ENCODE measurements at places on chromosomes 1 and 21. TPM values are rescaled to one million over a fixed set of nuclear protein-coding genes. Genes with fewer than 3 reads are reported as not detected.

DNA sequence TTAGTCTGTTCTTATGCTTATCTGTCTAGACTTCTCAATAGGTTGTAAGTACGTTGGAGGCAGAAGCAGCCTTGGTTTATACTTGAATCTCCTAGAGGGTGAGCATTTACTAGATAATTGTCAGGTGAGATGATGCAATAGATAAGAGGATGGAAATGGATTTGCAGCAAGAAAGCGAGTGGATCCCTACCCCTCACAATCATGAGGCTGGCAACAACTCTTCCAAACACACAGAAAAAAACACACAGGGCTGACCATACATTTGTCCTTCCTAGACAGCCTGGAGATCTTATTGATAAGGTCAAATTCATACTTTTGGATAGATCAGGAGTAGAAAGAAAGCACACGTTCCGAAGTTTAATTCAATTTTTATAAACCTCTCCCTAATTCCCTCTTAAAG, 481.4 kb upstream of the CAMK1G start:
- no peaks in the 10 kb centered on the region for H3K4me1 ChIP-seq
- H3K36me3 ChIP-seq: no peaks in the 10 kb centered on the region
- no peaks in the 10 kb centered on the region for H3K27me3 ChIP-seq
- H3K27ac ChIP-seq: no peak overlapping the region
- no peak overlapping the region for H3K4me3 ChIP-seq
- DNase-seq: no peak

- H3K27me3 ChIP-seq: no peaks in the 10 kb centered on the region
- H3K27ac ChIP-seq: no peak overlapping the region
- no peaks in the 10 kb centered on the region for H3K36me3 ChIP-seq
- DNase-seq: no peak
Measured at GRCh38 chr1:65208563-65208973, 60.6 kb downstream of the AK4 start.

- H3K4me3 ChIP-seq: no peak overlapping the region
- no peak for DNase-seq
- peaks cover 39% of the 10 kb centered on the region for H3K36me3 ChIP-seq
- H3K27me3 ChIP-seq: no peaks in the 10 kb centered on the region
- H3K27ac ChIP-seq: peak overlapping the region; percentile 64
Measured at GRCh38 chr1:15714406-15715136, 21.5 kb upstream of the SLC25A34 start.

The FNBP1L gene
- 40.6 TPM for total RNA-seq

- H3K27ac ChIP-seq: no peak overlapping the region
- DNase-seq: no peak
- no peak overlapping the region for H3K4me3 ChIP-seq
- H3K27me3 ChIP-seq: no peaks in the 10 kb centered on the region
Measured at GRCh38 chr1:67118191-67118590, 16.6 kb downstream of the C1orf141 start.

- DNase-seq: no peak
- no peaks in the 10 kb centered on the region for H3K27me3 ChIP-seq
- no peak overlapping the region for H3K27ac ChIP-seq
- H3K4me3 ChIP-seq: no peak overlapping the region
- H3K36me3 ChIP-seq: no peaks in the 10 kb centered on the region
Measured at GRCh38 chr21:40164905-40165772, 297.9 kb downstream of the PCP4 start.

The SERTAD4 gene
- total RNA-seq: 4.3 TPM

The AK5 gene
- total RNA-seq: 1.0 TPM

The TRIM63 gene
- 0.53 TPM for total RNA-seq

DNA sequence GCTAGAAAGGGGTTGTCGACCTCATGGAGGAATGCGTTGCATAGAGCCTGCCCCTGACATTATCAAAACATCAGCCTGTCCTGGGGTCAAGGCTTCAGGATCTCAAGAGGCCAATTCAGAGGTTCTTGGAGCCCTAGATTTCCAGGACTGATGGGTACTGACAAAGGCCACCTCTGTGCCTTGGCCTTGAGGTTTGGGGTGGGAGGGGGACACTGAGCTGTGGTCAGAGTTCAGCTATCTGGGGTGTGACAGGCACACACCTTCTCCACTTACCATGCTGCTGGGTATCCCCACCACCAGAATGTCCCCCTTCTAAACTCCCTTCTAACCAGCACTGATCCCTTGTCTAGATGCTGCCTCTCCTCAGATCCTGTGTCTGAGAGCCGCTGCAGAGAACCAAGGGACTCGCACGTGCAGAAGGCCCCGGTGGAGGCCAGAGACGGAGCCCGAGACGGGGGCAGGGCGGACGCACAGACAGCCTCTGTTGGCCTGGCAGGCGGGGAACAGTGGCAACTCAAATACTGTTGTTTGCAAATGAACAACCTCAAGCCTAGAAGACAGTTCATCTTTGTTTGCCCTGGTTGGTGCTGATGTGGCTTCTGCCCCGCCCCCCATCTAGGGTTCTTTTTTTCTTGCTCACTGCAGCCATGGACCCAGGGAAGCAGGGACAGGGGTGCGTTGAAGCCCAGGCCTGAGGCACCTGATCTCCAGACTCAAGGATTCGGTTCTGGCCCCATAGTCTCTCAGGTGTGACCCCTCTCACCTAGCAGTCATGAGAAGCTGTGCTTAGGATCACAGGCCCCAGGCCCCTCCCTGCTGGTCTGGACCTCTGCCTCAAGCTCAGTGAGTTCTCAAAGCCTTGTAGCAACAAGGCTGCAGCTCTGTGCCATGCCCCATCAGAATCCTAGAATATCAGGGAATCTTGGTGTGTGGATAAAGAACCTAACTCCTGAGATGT, 28.1 kb upstream of the CSF1 start:
- no peak overlapping the region for H3K4me3 ChIP-seq
- H3K27me3 ChIP-seq: no peaks in the 10 kb centered on the region
- DNase-seq: no peak
- H3K27ac ChIP-seq: no peak overlapping the region
- H3K36me3 ChIP-seq: no peaks in the 10 kb centered on the region

DNA sequence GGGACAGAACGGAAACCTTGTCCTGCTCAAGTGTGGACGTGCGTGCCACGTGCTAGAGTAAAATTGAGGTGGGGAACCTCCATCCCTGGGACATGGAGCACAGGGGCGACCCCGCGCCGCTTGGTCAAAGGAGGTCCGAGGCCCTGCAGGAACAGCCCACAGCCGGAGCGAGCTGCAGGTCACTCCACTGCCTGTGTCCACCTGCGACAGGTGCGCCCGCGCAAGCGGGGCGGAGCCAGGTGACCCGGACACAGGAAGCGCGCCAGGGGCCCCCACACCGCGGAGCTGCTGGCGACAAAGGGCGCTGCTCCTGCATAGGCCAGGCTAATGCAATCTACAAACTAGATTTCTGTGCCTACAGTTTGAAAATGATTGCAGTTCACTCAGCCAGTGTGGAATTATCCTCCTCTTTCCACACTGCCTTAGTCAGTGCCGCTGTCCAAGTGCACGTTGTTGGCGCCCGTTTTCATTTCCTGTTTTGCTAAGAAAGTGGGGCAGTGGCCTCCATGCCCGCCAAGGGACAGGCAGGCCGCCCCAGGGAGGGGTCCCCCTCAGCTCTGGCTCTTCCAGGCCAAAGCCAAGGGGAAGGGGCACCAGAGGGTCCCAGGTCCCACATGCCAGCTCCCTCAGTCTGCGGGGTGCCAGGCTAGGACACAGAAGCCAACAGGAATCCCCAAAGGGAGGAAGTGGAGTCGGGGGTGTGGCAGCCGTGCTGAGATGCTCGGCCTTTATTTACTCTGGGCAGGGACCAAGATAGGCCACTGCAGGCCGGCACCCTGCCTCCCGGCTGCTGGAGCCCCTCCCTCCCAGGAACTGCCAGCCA, 4.3 kb upstream of the NADK start:
- H3K27me3 ChIP-seq: no peaks in the 10 kb centered on the region
- DNase-seq: peak; percentile 85
- peaks cover 55% of the 10 kb centered on the region for H3K4me1 ChIP-seq
- peaks cover 32% of the 10 kb centered on the region for H3K36me3 ChIP-seq
- H3K27ac ChIP-seq: peak overlapping the region; percentile 87
- peak overlapping the region; percentile 45 for H3K4me3 ChIP-seq

GRCh38 chr1:241413386-241413785, 56.4 kb upstream of the RGS7 start:
- H3K36me3 ChIP-seq: no peaks in the 10 kb centered on the region
- no peak overlapping the region for H3K4me3 ChIP-seq
- H3K27ac ChIP-seq: no peak overlapping the region
- no peaks in the 10 kb centered on the region for H3K27me3 ChIP-seq

Measured in lower lobe of right lung (tissue), 2 donors.